ENCODE measurements at places on chromosomes 2 and 18.
A peak's percentile ranks its signal among the peaks of the same experiment; 100 is the strongest.

DNA sequence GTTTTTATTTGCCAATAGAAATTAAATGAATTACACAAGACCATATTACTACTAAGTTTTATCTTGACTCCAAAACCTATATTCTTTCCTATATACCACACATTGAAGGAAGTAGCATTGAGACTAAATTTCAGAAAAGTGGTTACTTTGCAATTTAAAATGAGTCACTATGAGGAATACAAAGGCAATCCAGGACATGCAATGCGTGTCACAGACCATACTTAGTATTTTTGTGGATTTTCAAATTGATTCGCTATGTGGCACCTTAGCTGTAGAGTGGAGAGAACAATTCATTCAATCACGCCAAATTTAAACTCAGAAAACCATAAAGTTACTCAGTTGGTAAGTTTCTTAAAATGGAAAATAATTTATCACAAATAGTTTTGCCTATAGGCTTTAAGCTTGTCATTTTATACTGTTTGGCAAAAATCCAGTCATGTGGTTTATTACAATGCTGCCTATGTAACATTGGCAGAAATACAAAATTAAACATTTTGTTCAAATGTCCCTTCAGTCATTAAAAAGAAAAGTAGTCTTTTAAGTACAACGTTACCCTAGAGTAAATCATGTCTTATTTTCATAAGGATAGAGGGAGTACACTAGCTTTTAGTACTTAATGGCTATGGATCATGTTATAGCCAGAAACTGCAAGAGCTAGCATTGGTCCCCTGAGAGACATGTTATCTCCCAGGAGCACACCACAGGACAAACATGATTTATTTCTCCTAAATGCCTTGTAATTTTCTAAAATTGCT, 222.8 kb upstream of the CDH7 start:
- DNase-seq, result no peak

DNA sequence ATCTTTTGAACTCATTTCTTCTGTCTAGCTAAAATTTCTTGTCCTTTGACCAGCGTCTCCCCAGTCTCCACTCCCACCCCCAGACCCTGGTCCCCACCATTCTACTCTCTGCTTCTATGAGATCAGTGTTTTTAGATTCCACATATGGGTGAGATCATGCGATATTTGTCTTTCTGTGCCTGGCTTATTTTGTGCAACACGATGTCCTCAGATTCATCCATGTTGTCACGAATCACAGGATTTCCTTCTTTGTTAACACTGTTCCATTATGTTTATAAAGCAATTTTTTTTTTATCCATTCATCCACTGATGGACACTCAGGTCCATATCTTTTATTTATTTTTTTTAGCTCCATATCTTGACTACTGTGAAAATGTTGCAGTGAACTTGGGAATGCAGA, 16.0 kb upstream of the ACYP2 start:
- DNase-seq, result no peak

- DNase-seq, result no peak
These were observed 8.2 kb downstream of the SERPINB7 start for GRCh38 chr18:63783394-63783793.

- DNase-seq, result no peak
These were observed 8.7 kb upstream of the SERPINB13 start for GRCh38 chr18:63578357-63578958.

DNA sequence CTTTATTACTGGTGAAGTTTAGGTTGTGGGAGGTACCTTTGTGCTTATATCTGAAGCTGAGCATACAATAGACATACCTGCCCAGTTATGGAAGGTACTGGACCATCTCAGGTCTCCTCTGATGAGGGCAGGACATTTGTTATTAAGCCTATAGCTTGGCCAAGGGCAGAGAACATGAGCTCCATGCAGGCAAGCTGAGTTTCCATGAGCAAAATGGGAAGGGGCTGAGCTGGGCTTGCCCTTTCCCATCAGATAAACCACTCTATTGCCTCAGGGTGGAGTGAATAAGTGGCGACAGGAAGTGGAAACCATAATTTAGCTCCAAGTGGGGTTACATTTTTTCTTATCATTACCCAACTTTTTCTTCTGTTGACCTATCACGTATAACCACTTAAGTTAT, 39.9 kb upstream of the EML6 start:
- no peak for DNase-seq

GRCh38 chr2:5020116-5020875, 671.9 kb upstream of the SOX11 start:
- DNase-seq, result no peak

DNA sequence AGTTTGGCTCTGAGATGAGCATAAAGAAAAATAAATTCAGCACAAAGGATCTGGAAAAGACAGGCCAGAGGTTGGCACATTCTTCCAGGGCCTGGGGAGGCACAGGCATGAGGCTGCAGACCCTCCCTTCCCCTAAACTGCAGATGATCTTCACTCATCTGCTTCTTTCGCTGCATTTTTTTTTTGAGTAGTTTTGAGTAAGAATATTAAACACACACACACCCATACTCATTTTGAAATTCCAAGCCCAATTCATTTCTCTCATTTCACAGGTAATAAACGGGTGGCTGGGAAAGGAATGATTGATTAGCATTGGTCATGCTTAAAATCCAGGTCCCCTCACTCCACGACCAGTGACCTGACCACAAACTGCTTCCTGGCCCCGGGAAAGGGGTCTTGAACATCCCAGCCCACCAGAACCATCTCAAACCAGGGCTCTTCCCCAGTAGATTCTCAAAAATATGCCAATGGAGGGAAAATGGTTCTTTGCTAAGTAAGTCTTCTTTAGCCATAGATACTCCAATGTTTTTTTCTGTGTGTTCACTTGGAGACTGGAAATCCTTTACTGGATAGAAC, 219.6 kb downstream of the ANAPC1 start:
- DNase-seq, result no peak

GRCh38 chr2:7639476-7639875, 722.3 kb downstream of the RNF144A start:
- no peak for DNase-seq

DNA sequence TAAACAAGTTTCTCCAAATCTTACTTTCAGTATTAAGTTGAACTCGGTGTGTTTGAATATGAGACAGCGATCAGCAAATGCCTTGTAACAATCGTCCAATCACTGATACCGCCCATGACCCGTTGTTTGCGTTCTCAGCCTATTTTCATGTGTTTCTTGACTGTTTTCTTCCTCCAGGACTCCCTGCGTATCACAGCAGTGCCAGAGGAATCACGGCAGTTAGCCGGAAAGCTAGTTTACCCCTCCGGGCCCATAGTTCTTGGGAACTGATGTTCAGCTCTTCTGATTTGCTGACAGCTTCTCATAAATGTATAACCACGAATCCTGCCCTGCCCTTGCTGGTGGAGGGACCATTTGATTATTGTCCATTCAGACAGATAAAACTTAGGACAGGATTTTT, 42.2 kb upstream of the TPO start:
- DNase-seq, result no peak

GRCh38 chr2:135843671-135844070, 6.7 kb upstream of the LCT start:
- DNase-seq, result no peak

GRCh38 chr2:175205523-175205922, 24.0 kb upstream of the ATP5MC3 start:
- DNase-seq, result no peak

DNA sequence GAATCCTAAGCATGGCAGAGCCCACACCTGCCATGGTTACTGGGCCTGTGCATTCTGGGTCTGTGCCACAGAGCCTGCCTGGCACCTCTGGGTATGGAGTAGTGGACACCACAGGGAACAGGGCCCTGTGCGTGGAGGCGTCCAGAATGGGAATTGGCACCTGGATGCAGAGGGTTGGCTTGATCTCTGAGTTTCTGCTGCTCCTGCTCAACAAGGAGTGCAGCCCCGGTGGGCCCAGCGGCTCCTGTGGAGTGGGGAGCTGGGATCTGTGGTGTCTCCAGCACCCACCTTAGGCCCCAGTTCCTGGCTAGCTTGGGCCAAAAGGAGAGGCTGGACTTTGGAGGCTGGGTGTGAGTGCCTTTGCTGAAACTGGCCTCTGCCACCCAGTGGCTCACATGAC, 7.9 kb upstream of the ANKRD62 start:
- DNase-seq, result no peak

- no peak for DNase-seq
These were observed 31.2 kb downstream of the GCFC2 start for GRCh38 chr2:75679556-75679955.

DNA sequence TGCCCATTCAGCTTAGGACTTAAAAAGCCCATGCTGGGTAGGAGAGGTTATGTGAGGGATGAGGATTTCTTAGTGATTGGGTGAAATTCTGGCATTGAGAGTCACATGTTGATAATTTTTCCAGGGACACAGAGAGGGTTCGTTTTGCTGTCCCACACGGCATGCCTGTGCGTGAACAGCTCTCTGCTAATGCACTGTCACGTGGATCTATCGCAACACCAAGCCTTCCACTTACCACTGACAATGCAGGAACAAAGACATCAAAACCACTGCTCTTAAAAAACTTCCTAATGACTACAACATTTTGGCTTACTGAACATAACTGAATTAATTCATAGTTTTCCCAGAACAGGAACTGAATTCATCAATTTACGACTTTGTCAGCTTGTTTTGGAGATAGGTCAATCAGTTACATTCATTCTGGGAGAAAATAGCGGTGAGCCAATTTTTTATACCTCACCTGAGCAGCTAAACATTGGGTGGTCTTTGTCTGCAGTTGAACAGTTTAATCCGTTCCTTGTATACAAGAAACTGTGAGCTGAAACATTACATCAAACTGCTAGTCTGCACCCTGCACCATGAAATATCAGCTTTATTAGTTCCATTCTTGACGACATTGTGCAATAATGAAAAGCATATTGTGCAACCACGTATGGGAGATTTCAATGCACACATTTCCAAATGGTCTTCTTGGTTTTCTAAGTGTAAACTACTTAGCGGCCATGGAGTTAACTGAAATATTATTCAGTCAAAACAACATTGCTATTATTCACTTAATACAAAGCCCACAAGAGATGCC, 127.1 kb downstream of the LPIN1 start:
- DNase-seq, result no peak

- no peak for DNase-seq
These were observed 321.3 kb downstream of the PID1 start for GRCh38 chr2:228949831-228950230.

GRCh38 chr18:5250603-5251002, 44.9 kb downstream of the ZBTB14 start:
- no peak for DNase-seq

DNA sequence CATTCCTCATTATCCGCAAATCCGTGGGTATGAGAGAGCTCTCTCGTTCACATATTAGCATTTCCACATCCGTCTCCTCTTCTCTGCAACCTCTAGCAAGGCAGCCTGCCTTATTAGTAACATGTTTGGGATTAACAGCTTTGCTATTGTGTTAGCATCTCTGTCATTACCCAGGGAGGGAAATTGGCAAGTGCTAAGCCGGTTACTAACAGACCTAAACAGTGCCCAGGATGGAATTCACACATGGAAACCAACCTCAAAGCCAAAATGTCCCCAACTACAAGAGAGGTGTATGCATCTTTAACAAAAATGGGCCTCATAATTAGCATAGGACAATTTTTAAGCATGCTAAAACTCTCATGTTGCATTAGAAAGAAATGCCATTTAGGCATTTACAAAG, 309.0 kb upstream of the MEIS1 start:
- DNase-seq, result no peak

GRCh38 chr2:191696001-191696400, 18.1 kb downstream of the NABP1 start:
- peak; percentile 86 for DNase-seq
